ENCODE measurements at places on chromosomes 5 and 9.

DNA sequence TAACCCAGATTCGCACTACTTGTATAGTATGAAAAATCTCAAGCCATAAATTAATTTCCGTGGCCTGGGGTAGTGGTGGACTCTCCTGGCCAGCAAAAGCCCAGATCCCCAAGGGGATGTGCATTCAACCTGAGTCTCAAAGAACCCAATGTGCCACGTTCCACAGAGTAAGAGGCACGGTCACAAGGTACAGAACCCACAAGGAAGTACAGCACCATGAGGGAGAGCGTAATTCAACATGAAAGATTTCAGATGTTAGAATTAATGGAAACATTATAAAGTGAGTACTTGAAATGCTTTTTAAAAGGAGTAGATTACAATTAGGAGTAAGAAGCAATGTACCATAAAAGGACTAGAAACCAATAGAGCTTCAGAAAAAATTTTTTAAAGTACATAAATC is 23.4 kb downstream of the SRD5A1 start:
- DNase-seq: no peak

- no peak for DNase-seq
Observed at GRCh38 chr9:89864257-89864656, 259.4 kb downstream of the GADD45G start.

DNA sequence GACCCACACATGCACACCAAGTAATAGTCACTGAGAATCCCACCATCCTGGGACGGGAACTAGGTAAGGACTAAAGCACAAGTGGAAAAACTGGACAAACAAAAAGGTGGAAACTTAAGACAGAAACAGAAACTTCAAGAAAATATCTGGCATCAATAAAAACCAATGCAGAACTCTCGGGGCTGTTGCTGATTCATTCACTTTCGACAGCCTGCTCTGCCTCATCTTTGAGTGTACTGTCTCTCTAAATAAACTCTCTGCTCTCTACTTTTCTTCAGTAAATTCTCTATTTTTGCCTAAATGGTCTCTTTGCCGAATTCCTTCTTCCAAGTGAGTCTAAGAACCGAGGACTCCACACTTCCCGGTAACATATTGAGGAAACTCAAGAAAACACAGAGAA is 116.9 kb downstream of the CDH9 start:
- DNase-seq: no peak

- no peak for DNase-seq
Observed at GRCh38 chr5:673831-674629, 19.1 kb downstream of the TPPP start.

- DNase-seq: no peak
Observed at GRCh38 chr5:107917983-107918382, 247.2 kb upstream of the EFNA5 start.

- no peak for DNase-seq
Observed at GRCh38 chr5:90861843-90862586, 303.4 kb downstream of the ADGRV1 start.

GRCh38 chr5:126449751-126450271 is 26.6 kb downstream of the GRAMD2B start:
- peak; percentile 63 for DNase-seq

DNA sequence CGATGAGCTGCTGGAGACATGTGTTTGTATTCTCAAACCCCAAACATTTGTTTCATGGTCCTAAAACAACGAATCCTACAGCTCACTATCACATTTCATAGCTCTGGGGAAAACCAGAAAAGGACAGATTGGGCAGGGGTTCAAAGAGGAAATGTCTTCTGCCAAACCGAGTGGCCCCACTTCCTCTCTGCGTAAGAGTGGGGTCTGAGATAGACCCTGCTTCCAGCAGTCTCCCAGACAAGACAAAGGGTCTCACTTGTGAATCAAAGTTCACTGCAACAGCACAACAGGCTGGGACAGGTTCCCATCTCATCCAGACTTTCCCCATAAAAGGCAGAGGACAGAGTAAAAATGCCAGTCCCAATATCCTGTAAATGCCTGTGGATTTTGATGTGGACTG is 276.2 kb upstream of the SLC24A2 start:
- DNase-seq: peak; percentile 58

GRCh38 chr9:98811051-98811650 is 3.7 kb downstream of the GALNT12 start:
- DNase-seq: peak; percentile 75

GRCh38 chr5:72394688-72395087 is 74.5 kb downstream of the PTCD2 start:
- DNase-seq: peak; percentile 50

GRCh38 chr5:66987949-66988838 is 208.4 kb downstream of the CD180 start:
- peak; percentile 54 for DNase-seq

DNA sequence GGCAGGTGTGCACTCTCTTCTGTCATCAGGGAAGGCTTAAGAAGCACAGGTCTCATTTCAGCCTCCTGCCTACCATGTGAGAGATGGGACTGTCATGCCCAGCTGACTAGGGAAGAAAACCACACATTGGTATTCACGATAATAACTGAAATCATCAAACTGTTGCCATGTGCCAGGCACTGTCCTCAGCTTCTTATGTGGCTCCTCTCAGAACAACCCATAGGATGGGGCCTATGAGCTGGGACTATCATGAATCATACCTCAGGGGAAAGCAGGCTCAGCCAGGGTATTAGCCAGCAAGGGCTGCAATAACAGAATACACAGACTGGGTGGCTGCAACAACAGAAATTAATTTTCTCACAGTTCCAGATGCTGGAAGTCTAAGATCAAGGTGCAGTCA is 3.3 kb downstream of the AFAP1L1 start:
- DNase-seq: peak; percentile 31

DNA sequence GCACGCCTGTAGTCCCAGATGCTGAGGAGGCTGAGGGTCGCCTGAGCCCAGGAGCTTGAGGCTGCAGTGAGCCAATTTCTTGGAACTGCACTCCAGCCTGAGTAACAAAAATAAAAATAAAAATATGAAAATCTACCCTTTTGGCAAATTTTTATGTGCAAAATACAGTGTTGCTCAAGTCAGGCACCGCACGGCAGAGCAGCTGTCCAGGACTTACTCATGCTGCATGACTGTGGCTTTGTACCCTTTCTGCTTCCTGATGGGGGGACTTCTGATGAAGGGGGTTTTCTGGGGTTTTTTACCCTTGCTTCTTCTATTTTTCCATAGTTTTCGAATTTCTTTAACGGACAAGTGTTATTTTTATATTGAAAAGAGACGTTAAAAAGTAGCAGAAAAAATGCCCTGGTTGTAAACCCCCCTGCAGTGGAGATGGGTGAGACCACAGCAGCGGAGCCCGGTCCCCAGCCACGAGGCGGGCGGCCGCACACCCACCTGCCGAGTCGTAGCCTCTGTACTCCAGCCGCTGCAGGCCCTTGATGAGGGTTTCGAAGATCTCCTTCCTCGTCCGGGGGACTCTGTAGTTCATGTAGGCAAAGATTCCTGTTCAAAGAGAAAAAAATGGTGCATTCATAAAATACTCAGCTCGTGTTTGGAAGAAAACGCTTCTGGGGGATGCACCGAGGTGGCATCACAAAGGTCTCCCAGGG is 15.0 kb downstream of the GFPT2 start:
- no peak for DNase-seq

DNA sequence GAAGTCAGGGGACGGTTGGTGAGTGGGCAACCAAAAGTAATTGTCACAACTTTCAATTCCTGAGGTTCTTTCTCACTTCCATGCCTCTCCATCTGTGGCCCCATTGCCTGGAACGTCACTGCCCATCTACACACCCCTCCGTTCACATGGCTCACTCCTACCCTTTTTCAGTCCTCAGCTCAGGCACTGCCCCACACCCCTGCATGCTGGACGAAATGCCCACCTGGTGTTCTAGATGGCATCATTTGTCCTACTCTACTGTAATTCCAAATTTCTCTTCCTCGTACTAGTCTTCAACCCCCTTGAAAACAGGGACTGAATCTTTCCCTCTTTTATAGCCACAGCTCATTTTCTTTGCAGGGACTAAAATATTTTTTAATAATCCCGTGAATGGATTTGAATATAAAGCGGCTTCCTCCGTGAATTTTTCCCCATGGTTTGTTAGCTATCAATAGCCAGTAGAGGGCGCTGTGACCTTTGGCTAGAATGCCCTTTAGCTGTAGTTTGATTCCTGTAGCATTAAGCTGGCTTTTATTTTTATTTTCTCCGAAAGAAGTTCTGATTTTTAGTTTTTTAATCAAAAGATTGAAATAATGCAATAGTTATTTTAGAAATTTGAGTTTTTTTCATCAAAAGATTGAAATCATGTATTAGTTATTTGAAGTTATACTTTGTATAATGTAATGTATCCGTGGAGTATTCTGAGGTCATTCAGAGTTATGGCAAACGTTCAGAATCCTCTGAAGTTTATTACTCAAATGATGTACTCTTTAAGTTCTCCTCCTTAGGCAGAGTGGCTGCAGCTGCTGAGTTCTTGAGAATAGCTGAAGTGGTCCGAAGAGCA is 232.1 kb downstream of the SH3GL2 start:
- DNase-seq: peak; percentile 79

DNA sequence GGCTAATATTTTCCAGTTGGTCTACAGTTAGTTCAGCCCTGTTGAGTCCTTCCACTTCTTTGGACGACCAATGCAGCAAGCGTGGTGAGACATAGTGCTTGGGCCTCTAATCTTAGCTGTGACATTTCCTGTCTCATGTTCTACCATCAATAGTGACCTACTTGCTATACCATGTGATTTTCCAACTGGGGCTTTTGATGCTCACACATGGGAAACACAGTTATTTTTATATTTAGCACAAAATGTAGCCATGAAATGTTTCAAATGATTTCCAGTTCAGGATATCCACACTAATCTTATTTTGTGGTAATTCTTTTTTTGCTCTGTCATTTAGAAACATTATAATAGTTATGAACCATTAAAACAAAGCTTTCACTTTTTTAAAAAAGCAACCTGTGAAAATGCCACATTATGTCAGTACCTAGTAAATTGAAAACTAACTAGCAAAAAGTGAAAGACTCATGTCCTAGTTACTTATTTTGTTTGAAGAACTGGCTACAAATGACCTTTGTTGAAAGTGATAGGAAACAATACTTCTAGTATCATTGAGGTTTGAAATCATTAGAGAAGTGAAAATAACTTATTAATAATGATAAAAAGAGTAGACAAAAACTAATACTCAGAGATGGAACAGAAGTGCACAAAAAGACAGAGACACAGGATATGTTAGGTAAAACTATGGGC is 18.3 kb downstream of the MARCHF3 start:
- DNase-seq: peak; percentile 33

GRCh38 chr5:135913713-135914626 is 18.3 kb upstream of the IL9 start:
- no peak for DNase-seq

- DNase-seq: no peak
Observed at GRCh38 chr9:35432076-35432475, 57.8 kb upstream of the RUSC2 start.

- no peak for DNase-seq
Observed at GRCh38 chr5:132433141-132433540, 57.4 kb downstream of the IRF1 start.

DNA sequence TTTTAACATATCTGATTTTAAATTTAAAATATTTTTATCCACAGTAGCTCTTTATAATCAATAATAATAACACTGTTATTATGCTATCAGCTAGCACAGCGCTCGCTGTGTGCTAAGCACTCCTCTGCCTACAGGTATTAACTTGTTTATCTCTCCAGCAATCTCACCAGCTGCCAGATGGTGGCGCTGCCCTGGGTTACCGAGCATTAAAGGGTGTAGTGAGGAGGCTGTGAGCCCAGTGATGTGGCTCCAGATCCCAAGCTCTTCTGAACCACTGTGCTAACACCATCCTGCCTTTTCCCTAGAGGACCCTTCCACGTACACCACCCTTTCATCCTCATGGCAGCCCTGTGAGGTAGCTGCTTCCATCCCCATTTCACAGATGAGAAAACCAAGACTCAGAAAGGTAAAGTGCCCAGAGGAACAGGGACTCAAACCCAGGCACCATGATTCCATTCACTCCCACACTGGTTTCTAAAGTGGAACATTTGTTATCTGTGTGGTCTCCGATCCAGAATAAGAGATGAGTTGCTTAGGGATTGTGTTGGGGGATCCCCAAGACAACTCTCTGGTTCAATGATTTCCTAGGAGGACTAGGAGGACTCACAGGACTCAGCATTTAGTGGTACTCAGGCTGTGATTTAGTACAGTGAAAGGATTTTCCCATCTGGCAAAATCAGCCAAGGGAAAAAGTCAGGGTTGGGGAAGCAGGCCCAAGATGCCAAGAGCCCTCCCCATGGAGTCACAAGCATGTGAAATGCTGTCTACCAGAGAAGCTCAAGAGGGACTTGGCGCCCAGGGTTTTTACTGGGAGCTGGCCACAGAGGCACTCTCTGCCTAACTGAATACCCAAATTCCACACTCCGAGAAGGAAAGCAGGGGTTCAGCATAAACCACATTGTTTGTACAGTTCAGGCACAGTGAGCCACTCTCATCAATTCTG is 7.0 kb downstream of the IGFBPL1 start:
- DNase-seq: no peak

DNA sequence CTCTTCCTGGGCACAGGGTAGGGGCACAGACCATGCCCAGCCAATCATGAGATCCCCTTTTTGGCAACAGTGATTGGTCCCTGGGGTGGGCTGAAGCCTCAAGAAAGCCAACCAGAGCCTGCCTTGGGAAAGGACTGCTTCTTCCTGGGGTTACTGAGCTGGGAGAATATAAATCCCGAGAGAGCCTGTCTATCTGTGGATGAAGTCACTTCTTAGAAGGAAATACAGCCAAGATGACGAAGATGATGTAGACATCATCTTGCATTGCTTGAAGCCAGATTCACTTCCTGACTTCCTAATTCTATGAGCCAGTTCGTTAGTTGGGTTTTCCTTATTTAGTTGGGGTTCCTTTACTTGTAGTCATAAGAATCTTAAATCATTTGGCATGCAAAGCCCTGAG is 50.1 kb upstream of the PWWP2A start:
- peak; percentile 93 for DNase-seq

- no peak for DNase-seq
Observed at GRCh38 chr9:128986671-128987070, 39.2 kb downstream of the NUP188 start.

GRCh38 chr5:143002459-143003327 is 232.5 kb downstream of the ARHGAP26 start:
- peak; percentile 99 for DNase-seq

DNA sequence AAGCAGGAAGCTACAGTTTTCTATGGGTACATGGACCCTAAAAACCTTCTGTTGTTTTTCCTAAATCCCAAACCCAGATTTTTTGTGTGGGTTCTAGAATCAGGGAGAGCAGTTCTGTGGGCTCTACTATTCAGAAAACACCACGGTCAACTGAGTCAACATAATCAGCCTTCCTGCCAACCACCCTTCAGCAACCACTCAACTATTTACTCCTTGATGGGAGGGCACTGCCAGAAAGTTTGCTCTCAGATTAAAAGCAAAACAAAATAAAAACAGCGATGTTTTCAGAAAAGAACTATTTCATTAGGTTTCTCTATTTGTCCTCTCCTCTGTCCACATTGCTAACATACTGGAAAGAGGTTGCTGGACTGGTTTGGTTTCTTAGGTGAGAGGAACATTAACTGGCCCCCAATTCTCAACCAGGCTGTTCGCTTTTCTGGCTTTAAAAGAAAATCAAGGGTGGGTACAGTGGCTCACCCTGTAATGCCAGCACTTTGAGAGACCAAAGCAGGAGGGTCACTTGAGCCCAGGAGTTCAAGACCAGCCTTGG is 72.3 kb downstream of the GCNT1 start:
- DNase-seq: no peak

GRCh38 chr5:96584712-96585111 is 77.5 kb upstream of the CAST start:
- DNase-seq: no peak

Data from fibroblast of pulmonary artery (primary cell).